ENCODE measurements at places on chromosomes 1 and 21.

- no peak for DNase-seq
Measured at GRCh38 chr1:225999912-226000337, 782 bp upstream of the SDE2 start.

DNA sequence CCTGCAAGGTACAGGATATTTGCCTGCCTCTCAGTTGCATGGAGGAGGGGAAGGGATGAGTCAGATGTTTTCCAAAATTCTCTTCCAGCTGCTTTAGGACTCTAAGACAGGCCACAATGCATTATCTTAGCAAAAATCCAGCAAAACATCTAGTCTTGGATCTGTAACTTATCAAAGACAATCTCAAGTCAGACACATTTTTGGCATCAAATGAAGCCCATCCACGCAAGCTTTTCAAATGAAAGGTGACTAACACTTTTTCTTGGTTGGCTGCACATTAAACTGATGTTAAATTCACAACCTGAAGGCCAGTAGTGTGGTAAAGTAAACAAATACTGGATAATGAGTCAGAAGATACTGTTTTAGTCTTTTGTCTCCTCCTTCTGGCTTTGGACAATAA lies 21.3 kb downstream of the FAM78B start:
- no peak for DNase-seq

GRCh38 chr1:236612349-236612748 lies 8.0 kb upstream of the HEATR1 start:
- no peak for DNase-seq

DNA sequence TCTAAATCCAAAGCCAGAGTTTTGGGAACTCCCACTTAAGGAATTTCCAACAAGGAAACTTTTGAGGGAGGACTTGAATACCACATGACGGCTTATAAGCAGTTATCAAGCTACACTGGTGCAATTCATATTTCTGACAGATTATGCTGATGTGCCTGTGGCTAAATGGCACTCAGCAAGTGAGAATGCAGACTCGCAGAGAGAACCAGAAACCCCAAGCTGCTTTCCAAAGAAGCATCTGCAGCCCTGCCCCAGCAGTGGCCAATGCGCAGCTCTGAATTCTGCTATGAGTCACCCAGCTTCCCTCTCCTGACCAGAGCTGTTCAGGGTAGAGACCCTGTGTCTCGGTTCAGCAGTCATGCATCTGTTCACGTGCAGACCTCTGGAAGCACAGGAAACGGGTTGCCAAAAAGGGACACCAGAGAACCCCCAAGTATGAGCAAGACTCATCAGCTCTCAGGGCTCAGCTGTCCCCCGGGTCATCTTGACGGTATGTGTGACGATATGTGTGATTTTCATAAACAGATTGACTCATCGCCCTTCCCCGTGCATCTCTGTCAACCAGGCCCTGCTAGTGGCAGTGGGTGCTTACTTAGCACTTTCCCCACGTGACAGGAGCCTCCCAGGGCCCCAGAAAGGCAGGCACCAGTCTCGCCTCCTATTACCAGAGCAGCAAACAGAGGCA lies 76.3 kb downstream of the ITPKB start:
- peak; percentile 72 for DNase-seq

GRCh38 chr1:109218516-109218915 lies 4.8 kb downstream of the SARS1 start:
- no peak for DNase-seq
